DMS79 treated with DMSO at 0.1 percent for 48 hours (cell line): ENCODE measurements at places on chromosomes 5 and 9.
A peak's percentile ranks its signal among the peaks of the same experiment; 100 is the strongest.

DNA sequence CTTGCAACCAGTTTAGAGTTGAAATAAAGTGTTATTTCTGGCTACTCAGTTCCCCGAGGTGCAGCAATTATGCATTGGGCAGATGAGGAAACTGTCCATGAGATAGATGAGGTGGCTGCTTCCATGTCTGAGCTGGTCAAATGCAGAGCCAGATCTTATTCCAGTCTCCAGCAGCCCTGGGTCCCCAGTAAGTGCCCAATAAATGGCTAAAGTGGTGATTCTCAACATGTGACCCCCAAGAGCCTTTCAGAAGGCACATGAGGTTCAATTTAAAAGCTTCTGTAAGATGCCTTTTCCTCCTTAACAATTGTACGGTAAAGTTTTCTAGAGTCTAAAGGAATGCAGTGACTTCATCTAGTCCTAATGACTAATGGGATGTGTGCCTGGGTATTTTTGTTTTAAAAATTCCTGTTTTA, 17.5 kb downstream of the ATOX1 start:
- DNase-seq: no peak

DNA sequence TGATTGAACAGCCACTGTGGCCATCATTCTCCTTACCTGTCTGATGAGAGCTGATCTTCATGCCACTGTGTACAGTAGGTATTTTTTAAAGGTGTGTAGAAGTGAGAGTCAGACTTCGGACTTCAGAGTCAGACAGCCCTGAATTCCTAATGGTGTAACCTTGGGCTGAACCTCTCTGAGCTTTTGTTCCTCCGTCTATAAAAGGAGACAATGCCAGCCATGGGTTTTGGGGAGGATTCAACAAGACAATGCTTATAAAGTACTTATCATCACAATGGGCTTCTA, 18.7 kb downstream of the GSN start:
- DNase-seq: no peak

DNA sequence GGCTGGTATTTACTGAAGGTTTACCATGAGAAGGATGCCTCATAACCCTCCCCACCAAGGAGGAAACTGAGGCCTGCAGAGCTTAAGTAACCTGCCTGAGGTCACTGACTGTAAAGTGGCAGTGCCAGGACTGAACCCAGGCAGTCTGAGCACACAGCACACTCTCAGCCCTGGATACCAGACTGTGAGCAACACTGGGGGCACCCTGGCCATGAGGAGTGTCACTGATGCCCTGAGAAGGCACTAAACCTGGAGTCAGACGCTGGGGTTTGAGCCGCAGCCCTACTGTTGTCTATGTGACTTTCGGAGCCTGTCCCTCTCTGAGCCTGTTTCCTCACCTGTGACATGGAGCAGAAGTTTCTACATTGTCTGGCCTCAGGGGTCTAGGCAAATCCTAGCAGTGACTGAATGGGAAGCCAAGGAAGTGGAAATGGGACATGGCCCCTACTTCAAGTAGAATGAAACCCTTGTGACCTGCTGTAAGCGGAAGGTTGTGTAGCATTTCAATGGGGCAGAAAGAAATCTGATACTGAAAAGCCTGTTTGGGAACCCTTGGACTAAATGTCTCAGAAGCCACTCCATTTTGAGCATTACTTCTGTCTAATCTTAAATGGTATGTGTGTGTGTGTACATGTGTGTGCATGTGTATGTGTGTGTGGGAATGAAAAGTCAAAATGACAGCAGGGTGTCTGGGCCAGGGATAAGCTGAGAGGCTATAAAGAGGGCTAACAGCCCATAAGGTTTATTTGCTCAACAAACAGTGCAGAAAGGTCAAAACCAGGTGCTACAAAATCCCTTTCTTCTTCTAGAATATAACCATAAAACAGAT, 36.0 kb downstream of the B4GALT1 start:
- DNase-seq: peak; percentile 90

DNA sequence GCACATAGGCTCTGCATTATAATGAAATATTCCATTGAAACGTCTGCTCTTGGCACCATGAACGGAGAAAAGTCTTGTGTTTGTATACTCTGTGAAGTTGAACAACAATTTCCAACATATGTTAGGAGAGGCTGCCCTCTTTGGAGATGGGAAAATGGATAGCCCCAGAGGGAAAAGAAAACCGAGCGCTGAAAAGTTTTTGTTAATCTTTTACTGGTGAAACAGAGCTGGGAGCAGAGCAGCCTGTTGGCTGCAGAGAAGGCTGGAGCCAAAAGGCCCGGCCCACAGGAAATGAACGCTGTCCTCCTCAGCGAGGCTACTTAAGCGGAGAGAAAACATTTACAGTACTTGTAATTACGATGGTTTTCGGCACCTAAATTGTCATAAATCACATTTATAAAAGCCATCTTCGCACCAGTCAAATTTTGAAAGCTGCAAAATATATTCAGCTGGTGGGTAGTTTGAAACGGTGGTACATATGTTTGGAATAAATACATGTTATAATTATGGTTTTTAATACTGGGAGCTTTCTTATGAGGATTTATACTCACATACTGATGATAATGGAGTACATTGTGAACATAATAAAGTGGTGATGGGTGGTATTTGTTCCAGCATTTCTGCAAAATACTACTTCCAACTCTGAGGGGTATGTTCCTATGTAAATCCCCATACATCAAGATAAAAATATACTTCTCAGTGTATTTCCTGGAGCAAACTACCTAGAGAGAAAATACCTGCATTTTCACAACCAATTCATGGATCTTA, 129.6 kb upstream of the CNTLN start:
- DNase-seq: no peak

- DNase-seq: no peak
Observed at GRCh38 chr5:10699281-10699874, 61.7 kb downstream of the DAP start.

- DNase-seq: no peak
Observed at GRCh38 chr9:99119976-99120655, 15.2 kb downstream of the TGFBR1 start.

- DNase-seq: no peak
Observed at GRCh38 chr5:74164725-74165235, 475.7 kb downstream of the ENC1 start.

- DNase-seq: peak; percentile 69
Observed at GRCh38 chr9:7549249-7549648, 250.3 kb downstream of the DMAC1 start.

DNA sequence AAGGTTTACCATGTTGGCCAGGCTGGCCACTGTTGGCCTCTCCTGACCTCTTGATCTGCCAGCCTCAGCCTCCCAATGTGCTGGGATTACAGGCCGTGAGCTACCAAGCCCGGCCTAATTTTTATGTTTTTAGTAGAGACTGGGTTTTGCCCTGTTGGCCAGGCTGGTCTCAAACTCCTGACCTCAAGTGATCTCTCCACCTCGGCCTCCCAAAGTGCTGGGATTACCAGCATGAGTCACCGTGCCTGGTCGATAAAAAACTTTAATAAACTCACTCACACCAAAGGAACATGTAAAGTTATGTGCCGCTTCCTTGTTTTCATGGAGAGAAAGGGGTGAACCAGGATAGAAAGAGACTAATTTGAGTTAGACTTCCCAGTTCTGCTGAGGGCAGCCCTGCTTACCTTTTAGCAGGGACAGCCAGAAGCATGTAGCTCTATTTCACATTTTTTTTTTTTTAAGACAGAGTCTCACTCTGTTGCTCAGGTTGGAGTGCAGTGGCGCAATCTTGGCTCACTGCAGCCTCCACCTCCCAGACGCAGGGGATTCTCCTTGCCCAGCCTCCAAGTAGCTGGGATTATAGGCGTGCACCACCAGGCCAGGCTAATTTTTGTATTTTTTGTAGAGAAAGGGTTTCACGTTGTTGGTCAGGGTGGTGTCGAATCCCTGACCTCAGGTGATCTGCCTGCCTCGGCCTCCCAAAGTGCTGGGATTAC, 11.4 kb upstream of the HAUS6 start:
- DNase-seq: no peak

- no peak for DNase-seq
Observed at GRCh38 chr9:21611891-21612290, 129.8 kb upstream of the IFNE start.

DNA sequence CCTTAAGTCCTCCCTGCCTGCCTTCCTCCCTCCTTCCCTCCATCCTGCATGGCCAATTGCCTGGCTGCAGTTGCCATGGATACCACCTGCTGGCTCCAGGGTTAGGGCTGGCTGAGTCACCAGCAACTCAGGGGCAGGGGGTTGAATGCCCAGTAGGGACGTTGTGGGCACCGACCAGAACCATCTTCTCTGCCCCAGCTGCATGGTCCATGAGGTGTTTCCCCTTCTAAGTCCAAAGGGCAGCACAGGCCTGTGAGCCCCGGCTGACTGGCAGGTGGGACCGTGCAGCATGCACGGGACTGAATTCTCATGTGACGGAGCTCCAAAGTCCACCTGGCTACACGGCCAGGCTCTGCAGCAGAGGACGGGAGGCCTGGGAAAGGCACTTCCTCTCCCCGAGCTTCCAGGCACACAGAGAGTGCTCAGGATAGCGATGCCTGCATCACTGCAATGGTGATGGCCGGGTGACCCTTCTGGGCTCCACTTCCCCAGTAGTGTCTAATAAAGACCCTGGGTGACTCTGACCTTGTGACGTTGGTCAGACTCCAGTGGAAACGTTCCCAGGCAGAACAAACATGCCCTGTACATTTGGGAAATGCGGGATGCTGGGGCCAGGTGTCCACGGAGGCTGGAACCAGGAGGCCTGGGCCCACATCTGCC, 5.7 kb downstream of the ASS1 start:
- DNase-seq: peak; percentile 20

DNA sequence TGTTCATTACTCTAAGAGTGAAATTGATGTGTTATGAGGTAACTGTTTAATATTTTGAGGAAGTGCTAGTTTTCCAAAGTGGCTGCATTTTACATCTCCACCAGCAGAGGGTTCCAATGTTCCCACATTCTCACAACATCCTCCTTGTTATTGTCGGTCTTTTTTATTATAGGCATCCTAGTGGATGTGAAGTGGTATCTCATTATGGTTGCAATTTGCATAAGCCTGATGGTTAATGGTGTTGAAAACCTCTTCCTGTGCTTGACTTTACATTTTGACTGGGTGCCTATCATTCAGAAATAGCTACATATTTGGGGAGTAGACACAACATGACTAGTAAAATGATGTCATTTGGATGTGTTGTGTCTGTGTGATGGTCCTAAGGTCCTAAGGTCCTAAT, 143.6 kb downstream of the MRPS30 start:
- DNase-seq: no peak

- no peak for DNase-seq
Observed at GRCh38 chr5:118561971-118562370, 426.4 kb downstream of the DTWD2 start.

DNA sequence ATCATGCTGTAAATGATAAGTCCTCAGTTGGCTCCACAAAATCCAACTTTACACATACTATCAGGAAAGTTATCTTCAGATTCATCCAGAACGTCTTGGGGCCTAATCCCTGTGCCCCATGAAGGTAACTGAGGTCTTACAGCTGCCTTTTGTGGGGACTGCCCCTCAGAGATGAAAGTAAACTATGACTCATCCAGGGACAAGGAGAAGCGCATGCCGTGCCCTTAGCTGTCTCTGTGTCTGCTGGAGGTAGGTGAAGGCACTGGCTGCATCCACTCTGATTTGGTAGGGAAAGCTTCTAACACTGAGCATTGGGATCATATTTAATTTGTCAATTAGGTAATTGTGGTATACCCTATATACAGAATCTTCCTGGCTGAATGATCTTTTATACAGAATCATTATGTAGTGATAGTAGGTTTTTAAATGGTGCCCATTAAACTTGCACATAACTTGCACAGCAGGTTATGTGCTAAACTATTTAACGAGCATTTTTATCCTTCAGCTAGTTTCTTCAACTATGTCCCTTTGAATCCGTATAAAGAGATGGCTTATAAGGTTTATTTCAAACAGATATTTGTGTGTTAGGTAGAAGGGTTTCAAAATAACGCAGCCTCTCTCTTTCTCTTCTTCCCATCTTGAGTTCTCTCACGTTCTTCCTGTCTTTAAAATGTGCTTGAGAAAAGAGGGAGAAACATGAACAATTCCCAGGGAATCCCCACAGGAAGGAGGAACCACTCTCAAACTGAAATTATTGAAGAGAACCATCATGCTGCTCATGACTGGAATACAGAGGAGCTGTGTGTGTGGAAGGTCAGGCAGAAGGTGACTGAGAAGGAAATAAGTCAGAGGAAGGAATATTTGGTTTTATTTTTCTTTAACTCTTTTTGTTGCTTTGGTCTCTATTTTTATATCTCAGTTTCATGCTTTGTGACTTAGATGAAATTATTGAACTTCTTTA, 250.9 kb downstream of the CD180 start:
- no peak for DNase-seq

DNA sequence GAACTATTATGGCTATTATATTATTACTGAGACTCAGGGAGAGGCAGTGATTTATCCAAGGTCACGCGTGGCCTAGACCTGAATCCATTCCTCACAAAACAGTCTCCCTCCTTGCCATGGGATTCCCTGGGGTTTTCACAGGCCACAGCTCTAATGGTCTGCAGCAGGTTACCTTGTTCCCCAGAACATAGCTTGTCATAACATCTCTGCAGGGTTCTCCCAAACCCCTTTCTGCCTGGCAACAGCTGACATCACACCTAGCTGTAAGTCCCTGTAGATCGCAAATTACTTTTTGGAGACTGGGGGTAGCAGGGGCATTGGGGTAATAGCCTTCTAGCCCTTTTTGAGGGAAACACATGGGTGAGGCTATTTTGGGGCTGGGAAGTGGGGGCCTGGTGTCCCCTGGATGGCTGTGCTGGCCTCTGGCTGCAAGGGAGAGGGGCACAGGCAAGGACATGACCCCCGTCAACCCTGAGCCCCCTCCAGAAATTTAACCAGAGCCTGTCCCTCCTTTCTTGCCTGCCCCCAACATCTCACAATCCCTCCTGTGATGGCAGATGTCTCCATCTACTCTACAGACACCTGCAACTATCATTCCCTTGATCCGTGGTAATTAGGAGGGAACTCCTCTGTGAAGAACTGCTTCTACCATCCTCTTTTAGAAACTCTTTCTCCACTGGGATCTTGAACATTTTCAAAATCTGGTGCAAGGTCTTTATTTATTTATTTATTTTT, 1.3 kb downstream of the CD74 start:
- no peak for DNase-seq

GRCh38 chr5:127801751-127802476, 98.7 kb downstream of the CCDC192 start:
- no peak for DNase-seq

DNA sequence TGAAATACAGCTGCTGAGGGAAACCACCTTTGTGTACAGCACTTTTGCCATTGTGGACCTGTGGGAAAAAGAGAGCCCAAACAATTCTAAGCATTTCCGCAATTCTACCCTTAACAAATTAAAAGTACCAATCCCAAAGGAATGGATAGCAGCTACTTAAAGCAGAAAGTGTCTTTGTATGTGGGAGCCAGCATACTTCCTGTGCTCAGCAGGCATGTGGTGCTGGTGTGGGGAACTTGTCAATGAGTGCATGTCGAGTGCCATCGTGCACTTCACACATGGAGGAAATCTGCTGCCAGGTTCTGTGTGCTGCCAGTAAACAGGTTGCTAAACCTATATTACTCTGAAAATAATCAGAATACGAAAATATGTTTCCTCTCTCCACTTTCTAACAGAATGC, 399.0 kb downstream of the LRRC70 start:
- peak; percentile 33 for DNase-seq

GRCh38 chr9:71620746-71621145, 147.6 kb downstream of the CEMIP2 start:
- DNase-seq: no peak
